HTR-8/SVneo (cell line): ENCODE measurements at places on chromosomes 1 and 21.

- DNase-seq: no peak
These were observed 329.5 kb upstream of the DUSP10 start for GRCh38 chr1:222071387-222071786.

DNA sequence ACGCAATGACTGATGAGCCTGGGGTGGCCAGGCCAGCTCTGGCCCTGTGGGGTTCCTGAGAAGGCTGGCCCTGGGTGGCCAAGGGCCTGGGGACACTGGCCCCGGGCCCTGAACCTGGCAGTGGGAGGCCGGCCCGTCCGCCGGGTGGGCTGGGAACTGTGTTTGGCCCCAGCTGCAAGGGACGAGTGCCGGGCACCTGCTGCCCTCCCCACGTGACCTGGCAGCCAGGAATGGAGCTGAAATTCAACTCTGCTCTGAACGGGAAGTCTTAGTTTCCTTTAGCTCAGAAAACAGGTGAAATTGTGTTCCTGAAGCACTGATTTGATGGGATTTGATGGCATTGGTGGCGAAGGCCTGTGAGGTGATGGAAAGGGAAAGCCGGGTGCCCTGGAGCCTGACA is 8.2 kb upstream of the TTLL10 start:
- no peak for DNase-seq

GRCh38 chr1:86912281-86912900 is 1.5 kb downstream of the SELENOF start:
- DNase-seq: no peak

- peak; percentile 50 for DNase-seq
These were observed 1.3 kb downstream of the PCNT start for GRCh38 chr21:46325073-46325912.

DNA sequence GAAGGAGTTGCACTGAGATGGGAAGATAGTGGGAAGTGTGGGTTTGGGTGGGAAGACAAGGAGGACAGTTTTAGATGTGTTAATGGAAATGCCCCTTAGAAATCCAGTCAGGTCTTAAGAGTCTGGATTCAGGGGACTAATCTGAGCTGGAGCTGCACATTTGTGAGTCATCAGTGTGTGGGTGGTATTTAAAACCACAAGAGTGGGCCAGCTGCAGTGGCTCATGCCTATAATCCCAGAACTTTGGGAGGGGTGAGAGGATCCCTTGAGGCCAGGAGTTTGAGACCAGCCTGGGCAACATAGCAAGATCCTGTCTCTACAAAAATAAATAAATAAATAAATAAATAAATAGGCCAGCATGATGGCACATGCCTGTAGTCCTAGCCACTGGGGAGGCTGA is 40.9 kb upstream of the SLC6A9 start:
- DNase-seq: peak; percentile 58

- DNase-seq: no peak
These were observed 23.8 kb upstream of the LRRC8C start for GRCh38 chr1:89608984-89609725.

- DNase-seq: no peak
These were observed 65.8 kb downstream of the OVGP1 start for GRCh38 chr1:111361761-111362160.

DNA sequence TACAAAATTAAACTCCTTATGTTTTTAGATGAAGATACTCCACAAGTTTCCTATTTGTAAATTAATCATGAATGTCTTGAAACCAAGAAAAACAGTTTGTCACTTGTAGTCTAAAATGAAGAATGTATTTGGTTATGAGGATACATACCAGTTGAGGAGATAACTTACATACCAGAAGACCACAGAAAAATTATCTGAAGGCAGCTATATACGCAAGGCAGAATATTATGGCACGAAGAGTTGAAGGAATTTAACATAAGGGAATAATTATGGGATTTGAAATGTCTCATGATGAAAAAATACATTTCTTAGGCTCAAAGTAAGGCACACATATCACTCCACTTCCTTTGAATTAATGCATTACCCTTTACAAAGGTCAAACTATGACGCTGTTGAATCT is 73.3 kb downstream of the IFI44 start:
- DNase-seq: no peak

GRCh38 chr1:89815611-89816010 is 5.2 kb upstream of the LRRC8D start:
- no peak for DNase-seq

GRCh38 chr1:15952317-15953258 is 23.3 kb downstream of the ZBTB17 start:
- peak; percentile 84 for DNase-seq

DNA sequence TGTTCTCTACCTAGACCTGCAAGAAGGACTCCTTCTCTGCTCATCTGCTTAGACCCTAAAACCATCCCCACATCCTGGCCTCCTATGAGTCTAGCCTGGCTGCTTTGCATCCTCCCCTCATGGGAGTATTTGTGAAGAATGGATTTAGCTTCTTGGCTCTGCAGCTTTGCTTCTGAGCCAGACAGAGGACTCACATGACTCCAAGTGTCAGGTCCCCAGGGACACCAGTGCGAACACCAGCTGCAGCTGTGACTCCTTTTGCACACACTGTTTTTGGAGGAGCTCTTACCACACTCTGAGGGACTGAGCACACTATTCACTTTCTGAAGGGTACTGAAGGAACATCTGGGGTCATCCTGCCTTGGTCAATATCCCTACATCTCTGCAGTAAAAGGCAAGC is 131.8 kb upstream of the SGIP1 start:
- DNase-seq: no peak

DNA sequence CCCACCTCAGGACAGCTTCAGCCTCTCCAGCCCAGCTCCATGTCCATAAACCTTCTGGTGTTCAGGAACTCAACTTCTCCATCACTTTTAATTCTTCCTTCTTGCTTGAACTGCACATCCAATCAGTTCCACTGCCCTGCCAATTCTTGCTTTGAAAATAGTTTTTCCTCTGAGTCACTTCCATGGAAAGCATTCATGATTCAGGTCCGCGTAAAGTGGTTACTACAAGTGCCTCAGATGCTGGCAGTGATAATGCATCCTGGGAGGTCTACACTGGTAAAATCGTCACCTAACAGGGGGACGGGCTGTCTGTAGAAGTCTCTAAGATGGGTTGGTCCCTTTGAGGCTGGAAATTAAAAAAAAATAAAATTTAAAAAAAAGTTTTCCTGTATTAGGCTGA is 25.9 kb upstream of the RCAN1 start:
- DNase-seq: peak; percentile 53

- no peak for DNase-seq
These were observed 156.7 kb downstream of the SYT2 start for GRCh38 chr1:202553560-202554038.

GRCh38 chr1:23456226-23456625 is 27.8 kb downstream of the ASAP3 start:
- DNase-seq: no peak

GRCh38 chr1:93180723-93181613 is at the start of gene CCDC18:
CCDC18 (plus strand) TSS chr1:93180724; CDS start chr1:93183362, 2,638 bp downstream.
- DNase-seq: peak; percentile 35

GRCh38 chr1:193406901-193407300 is 220.5 kb upstream of the B3GALT2 start:
- peak; percentile 40 for DNase-seq

DNA sequence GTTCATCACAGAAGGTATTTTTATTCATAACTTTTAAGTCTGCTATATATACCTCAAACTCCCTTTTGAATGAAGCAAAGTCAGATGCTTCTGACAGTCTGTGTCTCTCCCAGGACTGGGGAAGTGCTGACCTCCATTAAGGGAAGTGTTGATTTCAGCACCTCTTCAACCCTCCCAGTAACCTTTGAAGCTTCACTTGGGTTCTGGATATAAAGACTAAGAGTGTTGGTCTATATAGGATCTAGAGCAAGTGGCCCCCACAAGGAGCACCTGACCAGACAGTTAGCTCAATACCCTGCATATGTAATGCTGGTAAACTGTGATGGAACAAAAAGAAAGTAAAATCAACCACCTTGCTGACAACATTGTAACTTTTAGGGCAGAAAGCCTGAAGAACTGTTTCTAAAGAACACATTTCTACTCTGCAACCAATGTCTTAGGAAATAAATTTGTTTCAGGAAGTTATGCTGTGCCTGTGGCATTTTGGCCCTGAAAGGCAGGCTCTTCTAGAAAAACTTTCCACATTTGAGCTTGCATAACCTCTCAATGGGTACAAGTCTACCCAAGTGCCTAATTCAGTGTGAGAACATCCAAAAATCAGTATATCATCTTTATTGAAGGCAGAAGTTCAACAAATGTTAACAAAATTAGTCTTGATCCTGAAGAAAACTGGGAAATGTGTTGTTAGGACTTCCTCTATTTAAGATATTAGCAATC is 865 bp upstream of the PTPN22 start:
- no peak for DNase-seq

DNA sequence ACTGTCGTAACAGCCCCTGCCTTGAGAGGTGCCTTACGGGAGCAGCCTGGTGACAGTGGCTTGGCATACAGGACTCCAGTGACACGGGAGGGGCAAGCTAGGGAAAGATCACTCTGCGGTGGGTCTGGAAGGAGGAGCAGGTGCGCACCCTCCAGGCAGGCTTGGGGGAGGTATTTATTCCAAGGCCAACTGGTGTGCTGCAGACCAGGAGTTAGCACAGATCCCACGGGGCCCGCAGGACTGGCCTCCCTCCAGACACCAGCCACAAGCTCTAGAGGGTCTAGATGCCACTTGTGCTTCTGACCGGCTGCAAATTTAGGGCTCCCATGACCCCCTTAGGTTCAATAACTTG is 22.1 kb downstream of the PSEN2 start:
- DNase-seq: no peak

GRCh38 chr1:147897029-147897752 is 5.4 kb upstream of the GJA8 start:
- DNase-seq: no peak

DNA sequence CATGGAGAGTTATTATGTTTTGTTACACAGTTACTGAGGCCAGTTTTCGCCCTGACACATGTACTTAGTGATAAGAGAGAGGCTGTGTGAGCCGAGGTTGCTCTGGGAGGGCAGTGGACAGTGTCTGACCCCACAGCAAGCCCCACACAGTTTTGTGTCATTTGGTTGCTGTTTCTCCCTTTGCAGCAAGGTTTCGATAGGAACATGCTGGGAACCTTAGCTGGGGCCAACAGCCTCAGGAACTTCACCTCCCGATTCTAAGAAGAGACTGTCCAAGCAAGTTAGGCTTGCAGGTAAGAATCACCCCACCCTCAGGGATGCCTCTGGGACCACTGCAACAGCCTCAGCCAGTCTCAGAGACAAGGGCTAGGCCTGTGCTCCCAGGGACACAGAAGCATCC is 45.3 kb downstream of the PKP1 start:
- DNase-seq: no peak
